NCI-H2171 treated with DMSO at 0.1 percent for 48 hours (cell line): ENCODE measurements at places on chromosomes 1 and 21.
A peak's percentile ranks its signal among the peaks of the same experiment; 100 is the strongest.

GRCh38 chr1:215845234-215845891 lies 278.3 kb downstream of the KCTD3 start:
- no peak for DNase-seq

DNA sequence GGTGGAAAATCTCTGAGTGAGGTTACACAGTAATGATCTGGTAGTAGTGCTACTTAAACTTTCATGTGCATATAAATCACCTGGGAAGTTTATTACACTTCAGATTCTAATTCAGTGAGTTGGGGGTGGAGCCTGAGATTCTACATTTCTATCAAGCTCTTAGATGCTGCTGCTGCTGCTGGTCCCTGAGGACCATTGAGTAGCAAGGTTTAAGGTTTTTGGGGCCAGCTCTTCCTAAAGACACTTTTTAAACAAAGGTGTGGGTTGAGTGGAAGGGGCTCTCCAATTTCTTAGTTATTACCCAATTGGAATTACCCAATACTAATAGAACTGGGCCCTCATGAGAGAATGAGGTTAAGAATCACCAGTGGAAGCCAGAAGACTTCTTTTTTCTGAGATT lies 29.5 kb downstream of the KCNA3 start:
- no peak for DNase-seq

DNA sequence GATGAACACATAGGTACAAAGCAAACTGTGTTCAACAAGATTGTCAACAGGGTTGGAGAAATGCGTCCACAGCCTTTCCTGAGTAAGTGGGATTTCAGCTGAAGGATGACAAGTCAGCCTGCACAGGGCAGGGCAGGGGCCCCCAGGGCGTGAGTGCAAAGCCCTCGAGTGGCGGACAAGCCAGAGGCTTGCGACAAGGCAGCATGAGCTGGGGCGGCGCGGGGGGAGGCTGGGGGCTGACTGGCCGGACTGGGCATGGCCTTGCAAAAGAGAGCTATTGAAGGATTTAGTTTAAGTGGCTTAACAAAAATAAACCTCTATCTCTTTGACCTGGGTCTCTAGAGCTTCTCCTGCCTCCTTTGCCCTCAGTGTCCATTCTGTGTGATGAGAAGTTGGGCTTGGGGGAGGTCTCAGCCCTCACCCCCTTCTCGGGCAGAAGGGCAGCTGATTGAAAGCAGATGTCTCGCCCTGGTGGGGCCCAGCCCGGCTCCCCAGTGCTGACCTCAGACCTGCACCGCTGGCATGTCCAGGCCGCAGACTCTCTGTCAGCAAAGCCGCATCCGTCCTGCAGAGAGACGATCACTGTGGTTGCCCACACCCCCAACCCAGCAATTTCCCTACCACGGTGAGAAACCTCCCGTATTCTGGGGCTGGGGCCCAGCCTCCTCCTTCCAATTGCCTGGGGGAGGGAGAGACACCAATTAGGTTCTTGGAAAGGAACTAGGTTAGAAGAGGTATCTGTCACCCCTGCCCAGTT lies 24.3 kb upstream of the EPS8L3 start:
- DNase-seq = no peak

DNA sequence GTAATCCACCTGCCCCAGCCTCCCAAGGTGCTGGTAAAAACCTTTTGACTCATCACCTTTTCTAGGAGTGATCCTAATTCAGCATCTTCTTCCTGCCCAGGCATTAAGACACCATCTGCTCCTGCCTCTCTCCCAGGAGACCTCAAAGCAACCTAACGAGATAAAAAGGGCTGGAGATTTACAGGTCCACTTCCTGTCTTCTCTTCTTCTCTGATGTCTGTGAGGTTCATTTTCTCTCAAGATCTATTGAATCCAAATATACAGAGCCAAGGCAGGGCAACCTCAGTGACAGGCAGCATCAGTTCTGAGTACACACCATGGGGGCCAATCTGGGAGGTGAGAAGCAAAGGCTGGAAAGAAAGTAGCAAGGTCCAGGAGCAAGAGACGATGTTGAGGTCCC lies 219.4 kb downstream of the SETD4 start:
- DNase-seq = no peak

GRCh38 chr1:161324020-161324419 lies 9.8 kb downstream of the SDHC start:
- DNase-seq = no peak

DNA sequence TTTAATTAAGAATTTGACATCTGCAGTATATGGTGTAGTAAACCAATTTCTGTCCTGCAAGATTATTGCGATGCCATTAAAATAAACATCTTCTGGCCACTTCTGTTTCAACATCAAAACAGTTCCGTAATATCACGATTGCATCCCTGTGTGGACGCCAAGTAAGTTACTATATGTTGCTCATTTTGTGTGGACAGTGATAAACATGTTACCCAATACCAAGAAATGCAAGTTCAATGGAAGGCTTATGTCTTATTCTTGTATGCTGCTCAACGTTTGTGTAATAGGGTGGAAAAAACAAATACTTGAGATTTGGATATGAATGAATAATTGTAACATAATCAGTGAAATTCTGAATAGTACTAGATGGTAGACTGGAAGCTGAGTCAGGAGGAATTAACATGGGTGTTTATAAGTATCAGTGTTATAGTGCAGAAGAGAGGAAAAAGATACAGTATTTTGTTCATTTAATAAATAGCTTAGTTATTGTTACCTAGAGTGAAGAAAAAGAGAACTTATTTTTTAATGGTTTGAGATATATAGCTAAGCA lies 15.2 kb downstream of the TTC3 start:
- DNase-seq = no peak

DNA sequence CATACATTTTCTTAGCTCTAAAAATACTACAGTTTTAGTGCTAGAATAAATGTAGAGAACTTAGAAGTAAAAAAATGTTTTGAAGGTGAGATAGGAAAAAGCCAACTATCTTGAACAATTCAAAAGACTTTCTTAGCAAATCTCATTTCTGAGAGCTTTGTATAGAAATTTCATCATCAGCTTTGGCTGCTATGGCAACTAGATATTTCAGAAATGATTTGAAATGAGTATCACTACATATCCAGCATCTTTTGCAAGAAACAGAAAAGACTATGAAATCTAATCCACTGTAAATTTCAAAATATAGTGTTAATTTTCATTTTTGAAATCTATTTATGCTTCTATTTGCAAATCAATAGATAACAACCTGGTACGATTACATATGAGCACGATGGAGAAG lies 57.7 kb downstream of the RGS7 start:
- no peak for DNase-seq

DNA sequence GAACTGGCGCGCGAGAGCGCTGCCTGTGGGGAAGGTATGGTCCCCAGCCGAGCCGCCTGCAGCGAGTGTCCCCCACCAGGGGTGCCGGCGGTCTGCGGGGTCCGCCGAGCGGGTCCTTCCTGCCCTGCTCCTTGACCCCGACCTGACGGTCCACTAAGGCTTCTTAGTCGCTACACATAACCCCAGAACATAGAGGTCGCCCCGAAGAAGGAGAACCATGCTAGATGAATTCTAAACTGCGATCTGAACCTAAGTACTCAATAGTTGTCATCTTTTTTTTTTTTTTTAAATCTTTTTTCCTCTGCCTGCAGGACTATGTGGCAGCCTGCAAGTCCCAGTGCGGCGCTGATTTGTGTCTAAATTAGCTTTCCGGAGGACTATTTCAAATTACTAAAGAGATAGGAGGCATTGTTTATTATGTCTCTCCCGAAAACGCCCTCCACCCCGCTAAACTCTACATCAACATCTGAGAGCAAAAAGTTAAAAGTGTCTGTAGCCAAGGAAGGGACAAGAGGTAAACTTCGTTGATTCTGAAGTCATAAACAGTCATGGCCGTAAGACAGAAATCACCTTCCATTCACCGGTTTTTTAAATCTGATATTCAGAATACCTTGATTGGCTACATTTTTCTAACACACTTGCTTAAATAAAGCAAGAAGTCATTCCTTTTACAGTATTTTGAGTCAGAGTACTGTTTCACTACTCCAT lies 476 bp downstream of the AXDND1 start:
- DNase-seq = peak; percentile 45

GRCh38 chr1:104921525-104921924 lies 1171.8 kb downstream of the AMY1C start:
- peak; percentile 3 for DNase-seq

DNA sequence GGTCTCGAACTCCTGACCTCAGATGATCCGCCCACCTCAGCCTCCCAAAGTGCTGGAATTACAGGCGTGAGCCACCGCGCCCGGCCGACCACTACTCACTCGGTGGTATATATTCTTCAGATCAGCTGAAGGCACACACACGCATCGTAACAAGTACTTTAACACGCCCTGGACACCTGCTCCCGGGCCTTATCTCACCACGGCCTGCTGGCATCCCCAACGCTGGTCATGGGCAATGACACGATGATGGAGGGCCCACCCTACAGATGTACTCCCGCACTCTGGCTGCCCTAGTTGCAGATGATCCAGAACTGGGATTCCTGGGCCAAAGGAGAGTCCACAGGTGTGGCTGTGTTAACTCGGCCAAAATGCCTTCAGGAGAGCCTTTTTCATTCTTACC lies 11.6 kb downstream of the UBE2J2 start:
- DNase-seq = no peak

- no peak for DNase-seq
Observed at GRCh38 chr1:67705735-67706453, 20.9 kb downstream of the GADD45A start.

DNA sequence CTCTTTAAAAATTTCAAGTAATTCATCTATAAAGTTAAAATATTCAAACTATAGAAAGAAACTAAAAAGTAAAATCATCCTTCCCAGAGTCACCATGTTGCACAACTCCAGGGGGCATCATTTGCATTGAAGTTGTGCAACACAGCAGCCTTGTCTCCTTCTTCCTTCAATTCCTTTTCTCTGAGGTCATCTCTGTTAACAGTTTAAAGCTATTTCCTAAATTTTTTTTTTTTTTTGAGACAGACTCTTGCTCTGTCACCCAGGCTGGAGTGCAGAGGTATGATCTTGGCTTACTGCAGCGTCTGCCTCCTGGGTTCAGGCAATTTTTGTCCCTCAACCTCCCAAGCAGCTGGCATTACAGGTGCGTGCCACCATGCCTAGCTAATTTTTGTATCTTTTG lies 7.1 kb downstream of the RHBG start:
- no peak for DNase-seq

GRCh38 chr1:18414321-18414720 lies 66.4 kb upstream of the KLHDC7A start:
- DNase-seq = no peak

- no peak for DNase-seq
Observed at GRCh38 chr1:21932127-21932526, 5.0 kb downstream of the HSPG2 start.

GRCh38 chr1:172460177-172460576 lies 16.3 kb upstream of the PIGC start:
- DNase-seq = no peak

DNA sequence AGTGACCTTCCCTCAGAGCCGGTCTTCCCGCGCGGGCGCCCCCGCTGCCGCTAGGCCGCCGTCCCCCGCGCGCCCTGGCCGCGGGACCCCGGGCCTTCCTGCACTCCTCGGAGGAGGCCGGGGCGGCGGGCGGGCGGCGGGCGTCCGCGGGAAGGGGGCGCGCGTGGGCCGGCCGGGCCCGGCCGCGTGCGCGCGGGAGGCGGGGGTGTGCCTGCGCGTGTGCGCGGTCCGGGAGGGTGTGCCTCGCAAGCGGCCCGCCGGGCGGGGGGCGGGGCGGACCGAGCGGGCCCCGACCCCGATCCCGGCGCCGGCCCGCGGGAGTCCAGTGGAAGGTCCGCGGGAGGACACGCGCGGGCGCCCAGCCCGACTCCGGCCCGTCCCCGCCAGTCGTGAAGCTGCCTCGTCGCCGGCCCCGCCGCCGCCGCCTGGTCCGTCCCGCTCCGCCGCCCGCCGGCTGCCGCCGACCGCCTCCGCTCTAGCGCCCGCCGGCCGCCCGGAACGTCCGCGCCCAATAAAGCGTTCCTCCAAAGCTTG lies 438 bp downstream of the MRPS6 start:
- no peak for DNase-seq
